Hematopoietic multipotent progenitor cell treated with erythropoietin and hydrocortisone succinate and interleukin-3 and kit ligand, for 6 days (in vitro differentiated cells): ENCODE measurements at places on chromosomes 4 and X.

DNA sequence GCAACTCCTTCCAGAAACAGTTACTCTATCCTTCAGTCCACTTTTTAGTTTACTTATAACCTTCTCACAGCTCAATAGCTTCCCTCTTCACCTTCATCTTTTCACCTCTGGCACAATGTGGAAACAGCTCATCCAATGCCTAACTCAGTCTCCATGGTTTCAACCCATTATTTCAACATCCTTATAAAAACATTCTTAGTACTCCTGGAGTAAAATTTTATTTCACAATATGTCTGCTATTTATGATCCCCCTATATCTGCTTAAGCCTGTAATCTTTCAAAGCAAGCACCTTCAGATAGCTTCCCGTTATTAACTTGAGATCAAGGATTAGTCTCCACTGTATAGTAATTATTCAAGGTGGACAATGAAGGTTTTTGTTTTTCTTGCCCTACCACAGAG is 156.3 kb downstream of the GASK1B start:
- no peak for DNase-seq

- DNase-seq: no peak
Observed at GRCh38 chr4:59518005-59518823, 1681.9 kb upstream of the ADGRL3 start.

DNA sequence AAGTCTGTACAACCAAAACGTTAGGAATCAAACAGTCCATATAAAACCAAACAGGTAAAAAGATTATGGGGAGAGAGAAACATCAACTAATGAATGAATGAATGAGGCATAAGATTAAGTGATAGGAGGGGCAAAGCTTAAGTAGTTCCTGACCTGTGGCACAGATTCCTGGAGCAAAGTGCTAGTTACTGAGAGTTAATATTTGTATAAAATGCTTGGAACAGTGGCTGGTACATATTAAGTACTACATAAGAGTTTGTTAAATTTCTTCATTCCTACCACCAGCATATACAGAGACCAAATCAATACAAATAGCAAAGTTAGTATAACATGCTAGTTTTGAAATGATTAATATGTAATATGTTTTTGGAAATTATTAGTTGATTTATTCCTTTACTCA is 363.7 kb downstream of the ADAM29 start:
- no peak for DNase-seq

DNA sequence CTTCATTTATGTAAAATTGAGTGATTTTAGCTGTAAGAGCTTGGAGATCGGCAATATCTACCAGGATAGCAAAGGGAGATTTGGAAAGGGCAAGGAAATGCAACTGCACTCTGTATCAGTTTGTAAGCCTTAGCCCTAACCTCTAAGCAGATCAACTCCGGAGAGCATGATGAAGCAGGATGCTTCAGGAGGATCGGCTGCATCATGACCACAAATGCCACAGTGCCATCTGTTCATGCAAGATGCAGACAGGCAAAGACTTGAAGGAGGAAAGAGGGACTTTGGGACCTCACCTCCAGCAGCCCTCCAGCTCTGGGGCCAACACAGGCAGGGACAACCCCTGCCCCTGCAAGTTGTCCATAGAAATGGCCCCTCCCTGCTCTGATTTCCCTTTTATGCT is 377.6 kb upstream of the GATB start:
- peak; percentile 2 for DNase-seq

GRCh38 chr4:143215873-143216272 is 31.2 kb downstream of the USP38 start:
- DNase-seq: no peak

DNA sequence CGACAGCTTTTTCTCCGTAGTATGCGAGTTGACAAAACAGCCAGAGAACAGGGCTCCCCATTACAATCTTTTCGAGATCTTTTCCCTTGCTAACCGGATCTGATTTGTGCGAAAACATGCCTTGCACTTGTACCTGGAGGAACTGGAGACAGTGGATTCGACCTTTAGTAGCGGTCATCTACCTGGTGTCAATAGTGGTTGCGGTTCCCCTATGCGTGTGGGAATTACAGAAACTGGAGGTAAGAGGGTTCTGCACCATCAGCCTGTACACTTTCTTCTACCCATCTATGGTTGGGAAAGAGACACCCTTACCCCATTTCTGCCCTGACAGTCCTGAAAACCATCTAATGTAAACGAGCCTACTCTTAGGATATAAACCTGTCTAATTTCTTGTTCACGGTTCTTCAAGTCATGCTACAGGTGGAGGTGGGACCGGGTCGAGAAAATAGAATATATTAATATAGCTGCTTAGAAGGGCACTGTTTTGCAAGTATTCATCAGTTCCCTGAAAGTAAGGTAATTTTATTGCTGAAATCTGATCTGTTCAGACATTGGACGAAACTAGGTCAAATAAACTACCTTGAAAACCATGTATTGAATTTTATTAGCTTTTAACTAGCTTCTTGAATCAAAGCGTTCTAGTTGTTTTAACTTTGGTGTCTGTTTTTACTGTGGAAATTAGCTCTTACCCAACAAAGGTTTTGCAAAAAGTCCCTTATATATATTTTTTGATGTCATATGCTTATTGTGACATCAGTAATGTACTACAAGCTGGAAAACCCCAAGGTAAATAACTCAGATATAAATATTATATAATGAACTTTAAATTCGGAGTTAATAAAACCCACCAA is 869 bp downstream of the TMEM184C start:
- DNase-seq: no peak

DNA sequence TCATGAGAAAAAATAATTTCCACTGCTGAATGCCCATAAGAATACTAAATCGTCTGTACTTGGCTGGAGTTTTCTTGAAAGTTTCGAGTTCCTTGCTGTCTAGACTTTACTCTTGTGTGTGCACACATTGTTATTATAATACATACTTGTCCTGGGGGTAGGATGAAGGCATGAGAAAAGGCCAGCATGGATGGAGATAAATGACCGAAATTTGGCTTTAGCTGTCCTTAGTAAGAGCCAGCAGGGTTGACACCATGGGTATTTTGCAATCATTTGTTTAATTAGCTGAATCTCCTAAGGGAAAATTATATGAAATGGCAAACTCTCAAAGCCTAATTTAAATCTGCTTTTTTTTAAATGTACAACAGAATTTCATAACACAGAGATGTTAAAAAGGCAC is 641.6 kb downstream of the ADGRL3 start:
- DNase-seq: no peak

GRCh38 chr4:83361416-83362103 is 26.9 kb upstream of the HPSE start:
- DNase-seq: no peak

GRCh38 chr4:174281182-174281737 is 2.2 kb downstream of the FBXO8 start:
- no peak for DNase-seq

DNA sequence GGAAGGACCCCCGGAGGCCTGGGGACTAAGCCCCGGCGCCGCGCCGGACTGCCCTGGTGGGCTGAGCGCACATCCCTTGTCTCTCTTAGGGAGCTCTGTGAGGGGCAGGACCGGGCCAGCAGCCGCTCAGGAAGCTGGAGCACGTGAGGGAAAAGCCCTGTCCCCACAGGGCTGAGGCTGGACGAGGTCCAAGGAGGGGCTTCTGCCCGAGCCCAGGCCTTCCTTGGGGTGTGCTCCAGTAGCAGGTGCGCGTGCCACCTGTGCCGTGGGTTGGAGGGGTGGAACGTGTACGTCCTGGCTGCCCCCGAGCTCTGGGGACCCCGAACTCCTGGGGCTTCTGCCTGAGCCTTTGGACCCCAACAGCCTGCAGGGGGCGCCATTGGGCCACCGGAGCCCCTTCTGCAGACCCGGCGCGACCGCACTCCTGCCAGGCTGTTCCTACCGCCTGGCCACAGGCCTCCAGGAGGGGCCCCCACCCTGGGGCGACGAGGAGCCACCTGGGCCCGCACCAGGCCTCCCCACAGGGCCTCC is 27.2 kb downstream of the TACC3 start:
- DNase-seq: peak; percentile 95

DNA sequence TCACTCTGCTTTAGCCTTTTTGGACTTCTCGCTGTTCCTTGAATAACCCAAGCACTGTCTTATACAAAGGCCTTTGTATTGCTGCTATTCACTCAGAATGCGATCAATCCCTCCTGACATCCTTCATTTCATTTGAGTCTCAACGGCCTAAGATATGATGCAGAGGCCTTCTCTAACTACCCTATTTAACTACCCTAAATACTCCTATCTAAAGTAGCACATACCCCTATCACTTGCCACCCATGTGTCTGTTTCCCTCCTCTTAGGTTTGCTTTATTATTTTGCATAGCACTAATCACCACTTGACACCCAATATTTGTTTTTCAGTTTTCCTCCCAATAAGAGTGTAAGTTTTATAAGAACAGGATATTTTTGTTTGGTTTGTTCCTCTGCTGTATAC is 42.3 kb upstream of the ACSL4 start:
- DNase-seq: peak; percentile 55

DNA sequence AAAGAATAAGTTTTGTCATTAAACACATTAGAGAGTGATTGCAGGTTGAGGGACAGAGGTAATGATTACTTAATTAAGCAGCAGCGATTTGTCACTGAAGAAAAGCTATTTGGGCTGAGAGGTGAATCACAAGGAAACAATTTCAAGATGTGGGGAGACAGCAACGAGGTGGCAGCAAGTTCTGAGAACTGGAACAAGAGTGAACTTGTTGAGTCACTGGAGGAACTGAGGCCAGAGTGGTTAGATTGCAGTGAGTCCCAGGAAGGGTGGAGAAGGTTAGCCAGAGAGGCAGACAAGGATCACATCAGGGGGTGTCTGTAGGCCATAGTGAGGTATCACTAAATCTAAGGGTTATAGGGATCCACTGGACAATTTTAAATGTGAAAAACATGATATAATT is 57.9 kb upstream of the TMPRSS11A start:
- no peak for DNase-seq

DNA sequence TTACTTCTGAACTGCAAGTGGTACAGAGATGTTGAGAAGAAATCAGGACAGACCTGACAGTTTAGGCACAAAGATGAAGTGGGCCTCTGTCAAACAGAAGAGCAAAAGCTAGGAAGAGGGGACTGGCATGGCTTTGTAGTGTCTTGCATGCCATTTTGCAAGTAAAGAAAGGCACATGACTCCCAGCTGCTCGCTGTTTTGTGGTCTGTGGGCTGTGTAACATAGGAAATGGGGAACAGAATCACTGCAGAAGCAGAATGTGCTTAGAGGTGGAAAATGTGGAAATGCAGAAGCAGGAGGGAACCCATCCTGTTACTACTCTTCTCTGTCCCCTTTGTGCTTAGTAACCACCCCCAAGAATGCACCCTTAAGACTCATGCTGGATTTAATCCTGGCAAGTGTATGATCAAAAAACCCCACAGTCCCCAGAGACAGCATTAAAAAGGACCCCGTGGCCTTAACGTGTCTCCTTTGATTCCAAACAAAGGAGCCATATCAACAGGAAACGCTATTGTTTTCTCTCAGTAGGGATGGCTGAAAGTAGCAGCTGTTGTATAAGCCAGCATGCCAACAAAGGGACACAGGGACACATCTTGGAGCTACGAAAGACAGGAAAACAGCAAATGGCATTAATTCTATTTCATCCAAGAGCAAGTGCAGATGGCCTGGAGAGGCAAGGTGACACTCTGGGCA is 177.6 kb upstream of the GLRA2 start:
- DNase-seq: no peak

GRCh38 chrX:15714529-15714928 is 23.5 kb upstream of the CA5B start:
- no peak for DNase-seq

DNA sequence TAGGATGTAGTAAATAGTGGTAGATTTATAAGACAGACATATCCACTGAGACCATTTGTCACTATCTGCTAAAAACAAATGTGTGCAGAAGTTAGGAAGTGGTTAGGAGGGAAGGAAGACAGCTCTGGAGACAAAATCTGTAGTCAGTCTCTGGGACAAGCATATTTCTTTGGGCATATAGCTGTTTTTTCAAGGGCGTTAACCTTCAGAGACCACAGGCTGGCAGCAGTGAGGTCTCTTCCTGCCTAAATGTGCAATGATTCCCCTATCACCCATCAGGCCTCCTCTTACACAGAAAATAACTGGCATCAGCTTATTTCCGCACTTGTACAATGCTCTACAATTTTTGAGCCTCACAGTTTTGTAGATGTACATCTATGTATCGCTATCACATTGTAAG is 6.5 kb downstream of the TMEM150C start:
- DNase-seq: peak; percentile 78

GRCh38 chr4:113641025-113641431 is 120.5 kb downstream of the CAMK2D start:
- no peak for DNase-seq

DNA sequence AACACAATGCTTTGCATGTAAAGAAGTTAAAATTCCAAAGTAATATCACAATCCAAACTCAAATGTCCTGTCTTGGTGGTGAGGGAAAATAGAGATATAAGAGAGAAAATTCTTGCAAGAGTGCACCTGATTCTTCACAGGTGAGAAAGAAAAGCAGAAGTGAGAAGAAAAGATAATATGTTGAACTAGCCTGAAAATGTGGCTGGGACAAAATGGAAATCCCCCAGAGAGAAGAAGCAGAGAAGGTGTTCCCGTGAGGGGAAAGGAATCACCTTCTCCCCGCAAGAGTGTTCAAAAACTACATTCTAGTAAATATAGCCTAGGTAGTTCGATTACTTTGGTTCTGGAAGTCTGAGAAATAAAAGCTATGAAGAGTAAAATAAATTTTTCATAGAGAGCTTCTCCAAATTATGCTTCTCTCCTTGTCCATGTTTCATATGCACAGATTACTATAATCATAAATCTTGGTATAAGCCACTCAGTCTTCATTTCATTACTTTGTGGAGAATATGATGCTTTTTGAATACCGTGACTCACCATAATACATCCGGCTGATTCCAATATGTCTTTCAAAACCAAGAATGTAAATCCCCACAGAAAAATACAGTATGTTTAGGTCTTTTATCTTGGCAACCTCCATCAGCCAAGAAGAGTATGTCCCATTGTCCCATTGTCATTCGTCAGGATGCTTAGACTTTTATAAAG is 63.1 kb downstream of the COX18 start:
- no peak for DNase-seq

DNA sequence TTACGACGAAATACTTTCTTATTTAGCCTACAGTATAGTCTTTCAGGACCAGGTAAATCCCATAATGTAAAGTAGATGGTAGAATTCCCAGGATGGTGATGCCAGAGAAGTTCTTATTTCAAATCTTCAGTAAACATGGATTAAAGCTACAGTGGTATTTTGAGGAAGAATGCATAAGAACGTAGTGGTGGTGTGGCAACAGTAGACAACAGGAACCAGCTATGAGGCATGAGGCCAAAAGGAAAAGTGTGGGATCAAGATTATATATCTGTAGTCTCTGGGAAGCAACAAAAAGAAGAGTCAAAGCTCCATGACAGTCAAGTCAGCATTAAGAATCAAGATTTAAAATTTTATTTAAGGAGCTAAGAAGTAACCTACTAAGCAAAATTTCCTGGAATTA is 60.2 kb downstream of the METTL14 start:
- no peak for DNase-seq

- peak; percentile 24 for DNase-seq
Observed at GRCh38 chr4:142367418-142368180, 478.5 kb downstream of the INPP4B start.

- no peak for DNase-seq
Observed at GRCh38 chr4:41913509-41913908, 21.7 kb upstream of the TMEM33 start.
